ENCODE measurements at places on chromosomes 16 and 17. TPM values are rescaled to one million over a fixed set of nuclear protein-coding genes. Genes with fewer than 3 reads are reported as not detected.
A peak's percentile ranks its signal among the peaks of the same experiment; 100 is the strongest.

Gene SPN
- polyA plus RNA-seq = 208 TPM

Gene FOXJ1
- polyA plus RNA-seq = not detected

Gene GJD3
- polyA plus RNA-seq = not detected

Gene CCP110
- 7.3 TPM for polyA plus RNA-seq

Gene CIBAR2
- polyA plus RNA-seq = not detected

Gene VAT1L
- not detected for polyA plus RNA-seq

- DNase-seq = no peak
- no peaks in the 10 kb centered on the region for H3K27me3 ChIP-seq
- no peak overlapping the region for H3K4me3 ChIP-seq
- H3K27ac ChIP-seq = no peak overlapping the region
Observed at GRCh38 chr17:55845385-55845784, 94.5 kb downstream of the PCTP start.

- H3K27ac ChIP-seq = no peak overlapping the region
- H3K27me3 ChIP-seq = no peaks in the 10 kb centered on the region
- no peak overlapping the region for H3K4me3 ChIP-seq
- H3K36me3 ChIP-seq = no peaks in the 10 kb centered on the region
Observed at GRCh38 chr16:87441886-87442580, 49.9 kb downstream of the MAP1LC3B start.

- H3K36me3 ChIP-seq = no peaks in the 10 kb centered on the region
- no peak overlapping the region for H3K27ac ChIP-seq
- H3K4me3 ChIP-seq = peak overlapping the region; percentile 17
- DNase-seq = no peak
- peaks cover 20% of the 10 kb centered on the region for H3K4me1 ChIP-seq
- no peaks in the 10 kb centered on the region for H3K27me3 ChIP-seq
Observed at GRCh38 chr16:642189-643049, 791 bp downstream of the MCRIP2 start.

- H3K36me3 ChIP-seq = peaks cover 5% of the 10 kb centered on the region
- no peak for DNase-seq
- no peaks in the 10 kb centered on the region for H3K27me3 ChIP-seq
- no peaks in the 10 kb centered on the region for H3K4me1 ChIP-seq
- H3K4me3 ChIP-seq = no peak overlapping the region
- H3K27ac ChIP-seq = no peak overlapping the region
Observed at GRCh38 chr16:70713342-70713741, 27.5 kb upstream of the MTSS2 start.

DNA sequence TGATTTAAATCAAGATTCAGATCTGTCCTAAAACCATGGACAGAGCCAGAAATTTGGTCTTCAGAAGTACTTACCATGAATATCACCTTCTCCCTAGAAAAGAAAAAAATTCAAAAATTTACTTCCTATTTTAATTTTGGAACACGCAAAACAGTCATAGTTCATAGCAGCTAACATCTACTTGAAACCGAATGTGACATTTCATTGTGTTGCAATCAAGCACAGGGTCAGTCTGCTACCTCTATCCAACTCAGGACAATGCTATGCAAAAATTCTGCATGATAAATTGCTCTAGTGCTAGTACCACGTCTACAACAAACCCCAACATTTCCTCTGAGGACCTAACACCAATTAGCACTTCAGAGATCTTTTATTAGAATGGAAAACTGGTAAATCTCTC lies 7.7 kb downstream of the JPT1 start:
- peaks cover 2% of the 10 kb centered on the region for H3K4me1 ChIP-seq
- H3K27me3 ChIP-seq = no peaks in the 10 kb centered on the region
- H3K4me3 ChIP-seq = no peak overlapping the region
- H3K27ac ChIP-seq = no peak overlapping the region
- DNase-seq = no peak

DNA sequence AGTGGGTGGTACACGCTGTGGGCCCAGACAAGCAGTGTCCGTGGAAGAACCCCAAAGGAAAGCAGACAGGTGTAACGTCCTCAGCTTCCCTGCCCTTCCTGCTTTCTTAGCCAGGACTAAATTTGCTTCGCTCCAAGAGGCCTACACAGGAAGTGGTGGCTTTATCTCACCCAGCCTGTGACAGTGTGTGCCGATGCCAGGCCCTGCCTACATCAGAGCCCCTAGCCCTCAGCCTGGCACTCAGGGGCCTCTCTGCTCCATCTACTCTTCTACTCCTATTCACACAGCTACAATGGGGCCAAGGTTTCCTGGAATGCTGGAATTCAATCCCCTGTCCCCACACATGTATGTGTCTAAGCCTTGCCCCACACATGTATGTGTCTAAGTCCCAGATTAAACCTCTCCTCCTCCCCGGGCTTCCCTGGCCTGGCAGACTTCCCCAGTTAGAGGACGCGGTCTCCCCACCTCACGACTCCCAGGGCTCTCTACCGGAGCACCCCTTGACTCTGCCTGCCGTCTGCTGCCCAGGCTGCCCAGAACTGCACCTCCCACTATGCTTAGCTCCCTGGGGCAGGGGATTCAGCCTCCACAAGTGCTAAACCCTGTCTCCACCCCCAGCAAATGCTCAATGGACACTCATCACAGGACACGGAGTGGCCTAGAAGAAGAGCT lies 8.2 kb downstream of the PGAP3 start:
- peaks cover 61% of the 10 kb centered on the region for H3K4me1 ChIP-seq
- DNase-seq = peak; percentile 55
- H3K27me3 ChIP-seq = no peaks in the 10 kb centered on the region

GRCh38 chr17:35890774-35891155 lies 10.6 kb upstream of the CCL5 start:
- H3K27ac ChIP-seq = peak overlapping the region; percentile 6
- no peaks in the 10 kb centered on the region for H3K27me3 ChIP-seq
- no peak overlapping the region for H3K4me3 ChIP-seq
- H3K36me3 ChIP-seq = no peaks in the 10 kb centered on the region

DNA sequence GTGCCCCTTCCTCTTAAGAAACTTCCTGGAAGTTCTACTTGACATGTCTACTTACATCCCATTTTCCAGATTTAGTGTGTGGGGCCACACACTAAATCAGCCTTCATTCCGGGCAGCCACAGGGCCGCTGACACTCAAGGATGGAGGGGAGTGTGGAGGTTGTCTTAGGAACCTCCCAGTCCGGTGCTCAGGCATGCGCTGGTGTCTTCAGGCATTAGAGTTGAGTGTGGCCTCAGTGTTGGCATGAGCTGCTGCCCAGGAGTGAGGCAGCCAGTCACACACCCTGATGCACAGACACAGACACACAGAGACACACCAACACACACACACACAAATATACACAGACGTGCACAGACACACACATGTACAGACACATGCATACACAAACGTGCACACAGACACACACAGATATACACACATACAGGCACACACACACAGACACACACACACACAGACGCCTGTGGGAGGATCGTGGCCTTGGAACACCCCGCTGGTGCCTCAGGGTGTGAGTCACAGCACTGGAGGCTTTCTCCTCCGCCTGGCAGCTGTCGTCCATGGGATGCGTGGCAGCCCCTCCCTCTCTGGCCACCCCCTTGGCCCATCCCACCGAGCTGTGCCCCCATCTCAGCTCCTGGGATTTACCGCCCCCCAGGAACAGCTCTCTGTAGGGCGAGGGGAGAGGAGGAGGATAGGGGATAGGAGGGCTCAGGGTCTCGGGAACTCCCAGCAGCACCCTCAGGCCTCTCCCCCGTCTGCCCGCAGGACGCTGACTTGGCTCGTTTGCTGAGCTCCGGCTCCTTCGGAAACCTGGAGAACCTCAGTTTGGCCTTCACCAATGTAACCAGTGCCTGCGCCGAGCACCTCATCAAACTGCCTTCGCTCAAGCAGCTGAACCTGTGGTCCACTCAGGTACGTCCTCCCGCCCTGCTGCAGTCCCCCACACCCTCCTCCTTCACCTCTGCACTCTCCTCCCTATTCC lies 75.6 kb upstream of the PLCG2 start:
- peaks cover 29% of the 10 kb centered on the region for H3K36me3 ChIP-seq
- no peak for DNase-seq
- no peaks in the 10 kb centered on the region for H3K27me3 ChIP-seq
- H3K4me1 ChIP-seq = no peaks in the 10 kb centered on the region

- H3K36me3 ChIP-seq = no peaks in the 10 kb centered on the region
- no peak for DNase-seq
- no peaks in the 10 kb centered on the region for H3K4me1 ChIP-seq
- H3K27me3 ChIP-seq = no peaks in the 10 kb centered on the region
- H3K27ac ChIP-seq = no peak overlapping the region
Observed at GRCh38 chr17:71395901-71396300, 724.9 kb upstream of the SOX9 start.

GRCh38 chr16:83942074-83942473 lies 11.0 kb upstream of the OSGIN1 start:
- no peaks in the 10 kb centered on the region for H3K27me3 ChIP-seq
- H3K4me3 ChIP-seq = no peak overlapping the region
- no peak overlapping the region for H3K27ac ChIP-seq

DNA sequence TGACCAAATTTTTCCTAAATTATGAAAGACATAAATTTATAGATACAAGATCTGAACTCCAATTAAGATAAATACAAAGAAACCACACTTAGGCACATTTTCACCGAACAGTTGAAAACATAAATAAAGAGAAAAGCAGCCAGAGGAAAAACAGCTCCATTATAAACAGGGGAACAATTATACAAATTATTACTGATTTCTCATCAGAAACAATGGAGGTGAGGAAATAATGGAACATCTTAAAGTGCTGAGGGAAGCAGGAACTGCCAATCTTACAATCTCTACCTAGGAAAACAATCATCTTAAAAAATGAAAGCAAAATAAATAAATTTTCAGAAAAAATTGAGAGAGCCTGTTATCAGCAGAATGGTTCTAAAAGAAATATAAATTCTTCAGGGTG lies 234.4 kb upstream of the PMFBP1 start:
- H3K27ac ChIP-seq = no peak overlapping the region
- H3K4me3 ChIP-seq = no peak overlapping the region
- DNase-seq = no peak
- no peaks in the 10 kb centered on the region for H3K36me3 ChIP-seq

DNA sequence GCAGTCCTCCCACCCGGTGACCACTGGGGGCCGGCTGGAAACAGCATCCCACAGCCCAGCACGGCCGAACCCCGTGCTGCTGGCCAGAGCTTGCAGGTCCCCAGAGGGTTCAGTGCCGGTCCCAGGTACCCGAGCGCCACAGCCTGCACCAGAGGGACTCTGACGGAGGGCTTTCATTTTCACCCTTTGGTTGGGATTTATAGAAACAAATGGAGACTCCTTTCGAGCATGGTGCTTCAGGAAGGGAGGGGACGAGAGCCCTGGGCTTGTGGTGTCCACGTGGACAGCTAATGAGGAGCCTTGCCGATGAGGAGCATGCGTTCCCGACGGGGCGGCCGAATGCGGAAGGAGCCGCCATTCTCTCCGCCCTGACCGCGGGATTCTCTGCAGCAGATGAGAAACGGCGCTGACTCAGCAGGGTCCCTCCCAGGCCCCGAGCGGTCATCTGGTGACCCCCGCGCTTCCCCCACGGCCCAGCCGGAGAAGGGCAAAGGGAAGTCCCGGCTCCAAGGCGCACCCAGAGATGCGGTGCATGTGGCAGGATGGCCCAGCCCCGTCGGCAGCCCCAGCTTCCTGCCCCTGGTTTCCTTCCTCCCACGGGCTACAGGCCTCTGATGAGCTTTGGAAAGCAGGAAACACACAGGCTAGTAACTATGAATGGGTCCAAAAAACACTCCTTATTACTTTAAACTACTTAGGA lies 9.8 kb downstream of the SLC38A10 start:
- peaks cover 14% of the 10 kb centered on the region for H3K36me3 ChIP-seq
- H3K4me3 ChIP-seq = peak overlapping the region; percentile 62
- H3K27ac ChIP-seq = peak overlapping the region; percentile 59
- peaks cover 50% of the 10 kb centered on the region for H3K4me1 ChIP-seq
- DNase-seq = peak; percentile 56

- DNase-seq = no peak
- H3K36me3 ChIP-seq = no peaks in the 10 kb centered on the region
- H3K4me1 ChIP-seq = peaks cover 48% of the 10 kb centered on the region
- H3K4me3 ChIP-seq = no peak overlapping the region
- H3K27ac ChIP-seq = no peak overlapping the region
- H3K27me3 ChIP-seq = no peaks in the 10 kb centered on the region
Observed at GRCh38 chr17:30321314-30321713, 12.5 kb downstream of the TMIGD1 start.

DNA sequence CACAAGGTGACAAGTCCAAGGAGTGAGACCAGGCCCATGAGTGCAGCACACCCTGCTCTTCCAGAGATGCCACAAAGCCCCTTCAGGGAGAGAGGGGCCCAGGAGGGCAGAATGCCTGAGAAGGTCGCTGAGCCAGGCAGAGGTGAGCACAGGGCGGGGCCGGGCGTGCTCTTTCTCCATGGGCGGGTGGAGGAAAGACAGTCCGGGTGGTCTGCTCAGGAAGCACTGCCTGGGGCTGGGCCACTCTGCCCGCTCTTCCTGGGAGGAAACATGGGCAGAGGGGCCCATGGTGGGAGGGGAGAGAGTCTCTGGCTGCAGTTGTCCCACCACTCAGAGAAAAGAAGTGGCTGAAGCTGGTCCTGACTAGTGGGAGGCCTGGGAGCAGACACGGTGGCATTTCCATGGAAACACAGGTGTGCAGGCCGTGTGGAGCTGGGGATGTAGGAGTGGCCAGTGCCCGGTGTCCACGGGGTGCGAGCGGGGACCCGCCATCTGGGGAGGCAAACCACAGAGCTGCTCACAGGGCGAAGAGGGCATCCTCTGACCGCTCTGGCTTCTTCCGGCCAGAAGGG lies 10.4 kb upstream of the SREBF1 start:
- no peak for DNase-seq
- H3K4me3 ChIP-seq = no peak overlapping the region
- no peak overlapping the region for H3K27ac ChIP-seq
- no peaks in the 10 kb centered on the region for H3K36me3 ChIP-seq
- H3K4me1 ChIP-seq = peaks cover 50% of the 10 kb centered on the region
- H3K27me3 ChIP-seq = no peaks in the 10 kb centered on the region

DNA sequence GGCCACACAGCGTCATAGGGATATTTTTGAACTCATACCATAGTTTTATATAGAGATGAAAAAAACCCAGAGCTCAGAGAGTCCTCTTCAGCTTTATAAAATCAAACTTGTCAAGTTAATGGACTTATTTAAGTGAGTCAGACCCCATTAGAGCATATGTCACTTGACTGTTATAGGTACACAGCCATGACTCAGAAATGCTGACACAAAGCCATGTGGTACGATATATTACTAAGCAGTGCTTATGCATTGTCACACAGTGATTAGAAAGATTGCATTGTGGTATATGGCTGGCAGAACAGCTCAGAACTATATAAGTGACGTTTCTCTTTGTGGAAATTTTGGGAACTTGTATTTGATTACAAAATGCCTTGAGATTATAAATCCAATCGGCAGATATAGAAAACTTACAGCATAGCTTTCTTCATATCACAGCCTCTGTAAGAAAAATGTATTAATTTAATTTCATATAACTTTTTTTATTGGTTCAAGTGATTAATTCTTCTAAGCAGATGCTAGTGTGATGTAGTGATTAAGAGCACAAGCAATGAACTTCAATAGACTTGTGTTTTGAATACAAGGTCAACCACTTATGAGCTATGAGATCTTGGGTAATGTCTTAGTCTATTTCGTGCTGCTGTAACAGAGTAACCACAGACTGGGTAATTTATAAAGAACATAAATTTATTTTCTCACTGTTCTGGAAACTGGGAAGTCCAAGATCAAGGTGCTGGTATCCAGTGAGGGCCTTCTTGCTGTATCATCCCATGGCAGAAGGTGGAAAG lies 25.8 kb upstream of the GINS3 start:
- no peak overlapping the region for H3K4me3 ChIP-seq
- DNase-seq = no peak
- no peak overlapping the region for H3K27ac ChIP-seq
- H3K36me3 ChIP-seq = no peaks in the 10 kb centered on the region
- no peaks in the 10 kb centered on the region for H3K27me3 ChIP-seq

- no peak overlapping the region for H3K4me3 ChIP-seq
- no peaks in the 10 kb centered on the region for H3K36me3 ChIP-seq
- peaks cover 4% of the 10 kb centered on the region for H3K27me3 ChIP-seq
- H3K27ac ChIP-seq = no peak overlapping the region
- DNase-seq = no peak
Observed at GRCh38 chr17:8012045-8012580, 9.7 kb downstream of the GUCY2D start.

All from CD4-positive, alpha-beta memory T cell (primary cell).